ENCODE measurements at places on chromosomes 12 and 14. TPM values are rescaled to one million over a fixed set of nuclear protein-coding genes. Genes with fewer than 3 reads are reported as not detected.

The KLRD1 gene
- polyA plus RNA-seq = 0.52 TPM

The STXBP6 gene
- 14.6 TPM for polyA plus RNA-seq

The GPR65 gene
- polyA plus RNA-seq = not detected

The TESPA1 gene
- polyA plus RNA-seq = not detected

The SCNN1A gene
- polyA plus RNA-seq = not detected
